ENCODE measurements at places on chromosomes 16 and 17.

DNA sequence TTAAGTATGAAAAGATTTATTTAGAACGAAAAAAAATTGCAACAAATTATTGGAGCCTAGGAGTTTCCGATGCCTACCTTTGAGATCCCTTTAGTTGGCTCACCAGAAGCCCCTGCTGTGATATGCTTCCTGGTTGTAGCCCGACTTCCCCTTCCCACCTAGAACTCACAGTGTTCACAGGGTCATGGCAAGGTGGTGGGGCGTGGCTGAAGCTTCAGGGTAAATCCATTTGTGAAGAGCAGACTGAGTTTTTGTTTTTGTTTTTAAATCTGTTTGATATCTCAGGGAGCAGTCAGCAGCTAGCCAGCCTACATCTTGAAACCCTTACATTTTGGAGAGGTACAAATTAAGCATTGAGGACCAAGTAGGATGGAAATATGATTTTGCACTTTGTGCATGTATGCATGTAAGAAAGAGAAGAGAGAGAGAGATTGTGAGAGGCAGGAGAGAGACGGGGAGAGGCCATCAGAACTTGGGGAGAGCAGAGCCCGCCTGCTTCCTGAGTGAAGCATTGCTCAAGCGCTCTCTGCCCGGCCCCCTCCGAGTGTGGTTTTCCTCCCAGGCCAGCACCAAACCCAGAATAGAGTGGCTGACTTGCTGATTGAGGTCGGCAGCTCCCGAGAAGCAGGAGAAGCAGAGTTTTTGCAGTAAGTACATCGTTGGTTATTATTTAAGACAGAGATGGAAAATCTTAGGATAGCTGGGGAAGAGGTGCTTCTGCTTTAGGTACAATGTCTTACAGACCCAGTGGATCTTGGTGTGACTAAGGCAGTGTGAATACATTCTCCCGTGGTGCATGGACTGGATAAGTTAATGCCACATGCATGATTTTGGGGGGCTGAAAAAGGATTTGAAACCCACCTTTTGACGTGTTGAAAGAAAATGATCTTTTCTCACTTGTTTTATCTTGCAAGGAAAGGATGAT, 64.2 kb downstream of the SPECC1 start:
- no peak for DNase-seq

- no peak for DNase-seq
Measured at GRCh38 chr17:60560860-60561257, 34.8 kb upstream of the APPBP2 start.

DNA sequence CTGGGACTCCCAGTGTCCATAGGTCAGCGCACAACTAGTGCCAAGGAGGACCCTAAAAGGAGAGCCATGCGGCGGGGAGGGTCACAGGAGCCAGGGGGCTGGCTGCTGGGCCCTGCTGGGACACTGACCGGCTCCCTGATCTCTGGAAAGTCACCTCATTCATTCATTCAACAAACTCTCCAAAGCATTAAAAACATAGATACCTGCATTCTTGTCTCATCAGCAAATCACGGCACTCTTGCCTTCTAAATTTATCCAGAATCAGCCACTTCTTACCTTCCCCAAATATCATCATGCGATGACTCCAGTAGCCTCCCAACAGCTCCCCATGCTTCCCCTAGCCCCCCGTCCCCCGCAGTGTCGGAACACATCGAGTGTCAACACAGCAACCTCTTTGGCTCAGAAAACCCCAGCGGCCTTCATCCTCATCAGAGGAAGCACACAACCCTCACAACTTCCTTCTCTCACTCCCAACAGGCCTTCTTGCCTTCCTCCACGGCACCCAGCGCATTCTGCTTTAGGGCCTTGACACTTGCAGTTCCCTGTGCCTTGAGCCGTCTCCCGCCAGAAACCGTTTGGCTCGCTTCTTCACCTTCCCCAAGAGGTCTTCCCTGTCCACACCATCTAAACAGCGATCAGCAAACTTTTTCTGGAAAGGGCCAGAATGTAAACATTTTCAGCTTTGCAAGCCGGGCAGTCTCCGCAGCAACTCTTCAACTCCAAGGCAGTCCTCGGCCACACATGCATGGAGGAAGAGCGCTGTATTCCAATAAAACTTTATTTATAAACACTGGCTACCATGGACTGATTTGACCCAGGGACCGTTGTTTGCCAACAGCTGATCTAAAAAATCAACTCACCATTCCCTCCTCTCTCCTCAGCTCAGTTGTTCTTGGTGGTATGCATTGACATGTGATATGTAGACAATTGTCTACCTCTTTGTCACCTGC, 119.5 kb upstream of the TNRC6C start:
- DNase-seq = no peak

DNA sequence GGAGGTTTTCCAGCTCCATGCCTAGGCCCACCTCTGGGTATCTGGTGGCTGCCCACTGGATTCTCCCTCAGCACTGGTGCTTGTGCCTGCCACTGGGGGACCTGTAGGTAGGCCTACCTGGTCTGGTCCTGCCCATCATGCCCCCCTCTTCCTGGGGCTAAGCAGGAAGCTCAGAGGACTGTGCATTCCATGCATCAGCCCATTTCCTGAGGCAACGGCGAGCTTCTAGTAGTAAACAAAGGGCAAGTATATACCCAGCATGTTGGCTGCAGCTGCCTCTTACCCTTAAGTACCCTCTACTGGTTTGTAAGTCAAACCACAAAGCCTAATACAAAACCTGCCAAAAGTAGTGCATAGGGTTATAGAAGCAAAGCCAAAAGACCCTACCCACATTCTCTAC, 37.5 kb downstream of the SDR42E1 start:
- DNase-seq = no peak

GRCh38 chr16:3174618-3175148, 13.3 kb upstream of the OR1F1 start:
- DNase-seq = no peak

- no peak for DNase-seq
Measured at GRCh38 chr16:7408700-7409365, 76.2 kb downstream of the RBFOX1 start.

- no peak for DNase-seq
Measured at GRCh38 chr16:68969338-68969737, 126.0 kb downstream of the TANGO6 start.

DNA sequence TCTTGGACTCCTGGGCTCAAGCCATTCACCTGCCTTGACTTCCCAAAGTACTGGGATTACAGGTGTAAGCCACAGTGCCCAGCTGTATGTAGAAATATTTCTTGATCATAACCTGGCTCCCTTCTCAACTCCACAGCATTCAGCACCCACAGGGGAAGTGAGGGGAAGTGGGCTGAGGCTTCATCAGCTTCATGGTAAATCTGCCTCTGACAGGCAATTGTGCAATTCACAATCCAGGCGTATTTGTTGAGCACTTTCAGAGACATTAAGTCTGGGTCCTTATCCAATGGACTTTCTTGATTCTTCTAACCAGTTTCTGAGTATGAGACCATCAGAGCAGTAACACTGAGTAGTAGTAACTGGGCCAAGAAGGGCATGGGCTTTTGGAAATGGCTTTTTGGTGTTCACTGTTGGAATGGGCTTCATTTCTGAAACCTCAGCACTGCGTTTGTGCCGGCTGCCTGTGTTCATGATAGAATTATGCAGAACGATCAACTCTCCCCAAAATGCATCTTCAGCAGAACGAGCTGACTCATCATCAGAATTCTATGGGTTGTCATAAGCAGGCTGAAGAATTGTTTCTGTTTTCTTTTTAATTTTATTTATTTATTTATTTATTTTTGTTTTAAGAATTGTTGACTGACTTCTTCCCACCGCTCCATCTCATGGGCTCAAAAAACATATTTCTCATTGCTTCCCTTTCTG, 28.9 kb downstream of the FAM20A start:
- no peak for DNase-seq

- DNase-seq = no peak
Measured at GRCh38 chr17:41026715-41027471, at the start of gene KRTAP1-5. Gene KRTAP1-5 (minus strand): TSS chr17:41027208. CDS start chr17:41027155, 53 bp downstream.

DNA sequence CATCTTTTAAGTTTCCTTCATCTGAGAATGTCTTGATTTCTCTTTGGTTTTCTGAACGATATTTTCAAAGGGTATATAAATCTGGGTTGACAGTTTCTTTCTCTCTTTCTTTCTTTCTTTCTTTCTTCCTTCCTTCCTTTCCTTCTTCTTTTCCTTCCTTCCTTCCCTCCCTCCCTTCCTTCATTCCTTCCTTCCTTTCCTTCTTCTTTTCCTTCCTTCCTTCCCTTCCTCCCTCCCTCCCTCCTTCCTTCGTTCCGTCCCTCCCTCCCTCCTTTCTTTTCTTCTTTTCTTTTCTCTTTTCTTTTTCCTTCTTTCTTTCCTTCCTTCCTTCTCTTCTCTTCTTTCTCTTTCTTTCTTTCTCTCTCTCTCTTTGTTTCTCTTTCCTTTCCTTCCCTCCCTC, 7.6 kb upstream of the KRT39 start:
- DNase-seq = no peak

DNA sequence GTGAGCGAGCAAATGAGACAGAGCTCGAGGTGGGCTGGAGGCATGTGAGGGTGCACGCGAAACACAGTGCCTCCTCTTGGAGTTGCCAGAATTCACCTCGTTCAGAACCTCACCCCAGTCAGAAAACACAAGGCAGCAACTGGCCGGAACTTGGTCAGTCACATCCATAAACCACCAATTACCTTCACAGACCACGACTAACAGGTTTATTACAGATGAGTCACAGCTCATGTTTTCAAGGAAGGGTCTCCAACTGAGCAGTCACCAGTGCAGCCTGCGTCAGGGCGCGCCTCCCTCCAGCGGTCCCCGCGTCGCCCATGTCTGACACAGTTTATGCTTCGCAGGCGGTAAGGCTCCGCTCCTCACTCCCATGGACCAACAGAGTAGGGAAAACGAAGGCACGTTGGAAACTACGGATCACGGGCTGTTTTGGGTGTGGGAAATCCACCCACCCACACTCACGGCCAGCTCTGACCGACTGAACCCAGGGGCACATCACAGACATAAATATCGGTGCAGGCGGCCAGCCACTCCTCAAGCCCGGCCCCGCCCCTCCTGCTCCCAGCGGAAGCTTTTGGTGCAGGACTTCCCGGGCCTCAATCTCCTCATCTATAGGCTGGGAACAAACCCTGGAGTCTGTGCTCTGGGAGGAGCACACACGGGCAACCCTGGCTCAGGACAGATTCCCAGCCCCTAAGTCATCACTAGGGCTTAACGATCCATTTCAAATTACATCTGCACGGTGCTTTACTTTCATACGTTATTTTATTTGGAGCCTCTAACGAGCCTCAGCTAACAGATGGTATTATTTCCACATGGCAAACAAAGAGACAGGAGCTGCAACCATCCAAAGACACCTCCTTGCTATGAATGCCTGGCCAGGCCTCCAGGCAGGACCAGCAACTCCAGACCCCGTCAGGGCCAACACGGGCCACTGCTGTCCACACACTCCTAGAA, 126.3 kb downstream of the ZNF778 start:
- DNase-seq = no peak

DNA sequence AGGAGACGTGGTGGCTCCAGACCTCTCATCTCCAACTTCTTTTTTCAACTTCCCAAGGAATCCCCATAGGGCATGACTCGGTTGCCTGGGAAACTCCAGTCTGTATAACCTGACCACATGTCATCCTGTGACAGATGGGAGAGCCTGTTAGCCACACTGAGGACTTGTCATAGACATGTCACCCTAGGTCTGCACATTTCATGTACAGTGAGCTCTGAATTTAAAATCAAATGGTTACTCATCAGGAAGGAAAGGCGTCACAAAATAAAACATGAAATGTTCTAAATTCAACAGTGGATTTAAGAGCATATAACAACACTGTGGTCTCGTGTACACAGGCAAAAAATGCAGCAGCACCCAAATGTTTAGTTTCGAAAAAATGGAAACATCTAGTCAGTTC, 22.2 kb upstream of the ADAMTS18 start:
- DNase-seq = no peak
